Inflammatory macrophage (primary cell): ENCODE measurements at places on chromosomes 16 and 17.

GRCh38 chr17:9389111-9389527 is 186.5 kb downstream of the STX8 start:
- no peak for DNase-seq

- no peak for DNase-seq
Measured at GRCh38 chr17:53571342-53571741, 251.4 kb upstream of the KIF2B start.

- DNase-seq, result peak; percentile 49
Measured at GRCh38 chr16:15942931-15943690, 6.3 kb upstream of the ABCC1 start.

GRCh38 chr16:58938811-58939210 is 204.7 kb upstream of the GOT2 start:
- DNase-seq, result no peak

DNA sequence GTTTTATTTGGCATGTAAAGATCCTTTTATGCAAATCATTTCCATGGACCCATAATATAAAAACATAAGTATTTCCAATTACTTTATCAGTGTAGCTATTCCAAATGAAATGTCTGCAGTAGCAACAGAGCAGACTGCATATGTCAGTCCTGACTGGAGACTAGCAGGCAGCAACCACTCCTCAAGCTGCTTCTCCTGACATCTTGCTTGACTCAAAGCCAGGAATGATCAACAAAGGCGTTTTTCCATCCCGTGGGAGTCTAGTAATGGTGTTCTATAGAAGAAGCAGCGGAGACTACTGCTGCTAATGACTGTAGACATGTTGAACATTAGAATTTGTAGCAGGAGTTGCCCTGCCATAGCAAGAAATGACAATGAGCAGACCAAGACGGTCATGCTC is 73.2 kb upstream of the AKTIP start:
- no peak for DNase-seq

GRCh38 chr17:12591021-12591735 is 74.5 kb upstream of the MYOCD start:
- DNase-seq, result no peak

DNA sequence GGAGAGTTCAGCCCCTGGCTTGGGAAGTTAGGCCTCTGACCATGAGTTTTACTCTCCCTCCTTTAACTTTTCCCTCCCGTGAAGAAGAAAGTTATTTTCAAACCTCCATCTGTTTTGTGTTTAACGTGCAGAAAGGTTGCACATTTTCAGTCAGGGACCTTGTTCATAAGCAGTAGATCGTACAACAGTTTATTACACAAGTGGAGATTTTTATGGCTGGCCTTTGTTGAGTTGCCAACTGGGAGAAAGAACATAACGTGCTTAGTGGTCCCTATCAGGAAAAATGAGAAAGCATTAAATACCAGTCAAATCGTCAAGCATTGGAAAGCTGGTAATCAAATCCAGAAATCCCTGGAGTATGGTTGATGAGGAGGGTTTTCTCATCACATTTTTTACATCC is 117.9 kb upstream of the MYOCD start:
- DNase-seq, result no peak

GRCh38 chr17:74430385-74430705 is 1.5 kb upstream of the GPRC5C start:
- no peak for DNase-seq

DNA sequence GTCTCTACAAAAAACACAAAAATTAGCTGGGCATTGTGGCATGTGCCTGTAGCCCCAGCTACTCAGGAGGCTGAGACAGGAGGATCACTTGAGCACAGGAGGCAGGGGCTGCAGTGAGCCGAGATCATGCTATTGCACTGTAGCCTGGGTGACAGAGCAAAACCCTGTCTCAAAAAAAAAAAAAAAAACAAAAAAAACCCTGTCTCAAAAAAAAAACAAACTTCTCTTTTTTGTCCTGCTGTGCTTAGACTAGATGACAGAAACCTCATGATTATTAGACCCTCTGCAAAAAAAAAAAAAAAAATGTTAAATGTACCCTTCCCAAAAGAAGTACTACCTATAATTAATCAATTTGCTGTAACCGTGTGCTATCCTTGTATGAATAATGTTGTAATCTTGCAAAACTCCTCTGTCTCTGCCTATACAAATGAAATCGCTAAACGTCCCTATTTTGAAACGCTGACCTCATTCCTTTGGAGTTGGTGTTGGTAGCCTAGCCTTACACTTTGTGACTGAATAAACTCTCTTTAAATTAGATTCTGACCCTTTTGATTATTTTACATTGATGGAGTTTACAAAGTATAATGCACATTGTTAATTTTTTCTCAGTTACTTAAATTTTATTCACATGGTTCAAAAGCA is 13.6 kb upstream of the DHRS7B start:
- peak; percentile 77 for DNase-seq

GRCh38 chr17:68381076-68381900 is 76.0 kb downstream of the WIPI1 start:
- peak; percentile 94 for DNase-seq

GRCh38 chr16:59411961-59412841 is 678.1 kb upstream of the GOT2 start:
- no peak for DNase-seq

DNA sequence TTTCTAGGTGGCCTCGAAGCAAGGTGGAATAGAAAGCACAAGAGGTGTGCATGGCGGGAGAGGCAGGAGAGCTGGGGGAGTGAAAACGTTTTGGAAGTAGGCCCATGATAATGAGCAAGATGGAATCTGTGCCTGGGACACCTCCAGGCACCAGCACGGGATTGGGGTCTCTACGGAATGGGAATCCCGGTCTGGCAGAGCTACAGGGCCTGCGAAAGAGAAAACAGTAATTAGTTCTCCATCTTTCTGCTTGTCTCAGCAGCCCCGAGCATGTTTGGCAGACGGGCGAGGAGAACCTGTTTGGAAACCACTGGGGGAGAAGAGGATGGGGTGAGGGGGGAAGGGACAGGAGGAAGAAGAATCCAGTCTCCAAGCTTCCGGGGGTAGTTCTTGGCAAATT is 258.7 kb downstream of the SOX9 start:
- no peak for DNase-seq

DNA sequence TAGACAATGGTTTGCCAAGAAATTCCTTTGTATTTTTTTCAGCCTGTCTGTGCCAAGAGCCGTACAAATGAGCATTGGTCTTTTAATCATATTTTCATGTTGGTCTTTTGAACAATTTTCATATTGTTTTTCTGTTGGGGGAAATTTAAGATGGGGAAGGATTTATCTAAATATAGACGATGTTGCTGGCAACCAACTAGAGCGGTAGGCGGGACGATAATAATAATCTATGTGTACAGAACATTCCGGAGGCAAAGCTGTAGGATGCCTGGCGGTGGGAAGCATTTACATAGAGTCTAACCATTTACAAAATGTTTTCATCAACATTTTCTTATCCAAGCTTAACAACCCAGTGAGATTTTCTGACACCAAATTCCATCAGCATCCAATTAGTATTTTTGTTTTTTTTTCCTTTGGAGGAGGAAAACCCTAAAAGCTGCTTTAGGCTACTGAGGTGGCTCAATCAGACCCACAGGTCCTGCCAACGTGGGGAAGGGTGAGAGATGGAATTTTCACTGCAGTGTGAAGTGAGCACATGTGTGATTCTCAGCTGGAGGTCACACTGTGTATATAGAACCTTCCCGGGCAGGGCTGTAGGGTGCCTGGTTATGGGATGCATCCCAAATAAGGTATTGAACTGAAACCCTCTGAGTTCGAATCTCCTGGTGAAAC is 11.7 kb upstream of the SEC14L1 start:
- no peak for DNase-seq

- DNase-seq, result no peak
Measured at GRCh38 chr17:28317966-28318758, 838 bp upstream of the TMEM97 start.

GRCh38 chr17:81948635-81949378 is 1.8 kb upstream of the MYADML2 start:
- no peak for DNase-seq

DNA sequence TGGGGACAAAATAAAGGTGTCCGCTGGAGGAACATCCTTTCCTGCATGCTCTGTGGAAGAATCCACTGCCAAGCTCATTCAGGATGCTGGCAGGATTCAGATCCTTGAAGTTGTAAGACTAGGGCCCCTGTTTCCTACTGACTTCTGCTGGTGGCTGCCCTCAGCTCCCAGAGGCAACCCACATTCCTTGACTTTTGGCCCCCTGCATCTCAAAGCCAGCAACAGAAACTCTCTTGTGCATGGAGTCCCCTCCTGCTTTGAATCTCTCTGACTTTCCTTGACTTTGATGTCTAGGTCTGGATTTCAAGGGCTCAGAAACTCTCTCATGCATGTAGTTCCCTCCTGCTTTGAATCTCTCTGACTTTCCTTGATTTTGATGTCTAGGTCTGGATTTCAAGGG is 461.5 kb downstream of the WWOX start:
- no peak for DNase-seq

- DNase-seq, result peak; percentile 6
Measured at GRCh38 chr16:74372369-74372768, 3.7 kb upstream of the NPIPB15 start.

DNA sequence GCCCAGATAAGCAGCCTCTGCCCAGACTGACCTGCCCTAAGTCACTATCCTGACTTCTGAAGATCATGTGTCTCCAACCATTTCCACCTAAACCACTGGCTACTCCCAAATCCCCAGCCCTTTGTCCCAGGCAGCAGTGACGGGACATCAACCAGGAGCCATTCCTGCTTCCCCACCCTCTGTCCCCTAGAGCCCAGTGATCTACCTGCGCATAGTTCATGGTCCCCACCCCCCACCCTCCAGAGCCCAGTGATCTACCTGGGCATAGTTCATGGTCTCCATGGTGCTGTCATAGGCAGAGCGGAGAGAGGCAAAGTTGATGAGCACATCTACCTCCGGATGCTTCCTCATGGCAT is 26.8 kb downstream of the ACLY start:
- DNase-seq, result no peak

DNA sequence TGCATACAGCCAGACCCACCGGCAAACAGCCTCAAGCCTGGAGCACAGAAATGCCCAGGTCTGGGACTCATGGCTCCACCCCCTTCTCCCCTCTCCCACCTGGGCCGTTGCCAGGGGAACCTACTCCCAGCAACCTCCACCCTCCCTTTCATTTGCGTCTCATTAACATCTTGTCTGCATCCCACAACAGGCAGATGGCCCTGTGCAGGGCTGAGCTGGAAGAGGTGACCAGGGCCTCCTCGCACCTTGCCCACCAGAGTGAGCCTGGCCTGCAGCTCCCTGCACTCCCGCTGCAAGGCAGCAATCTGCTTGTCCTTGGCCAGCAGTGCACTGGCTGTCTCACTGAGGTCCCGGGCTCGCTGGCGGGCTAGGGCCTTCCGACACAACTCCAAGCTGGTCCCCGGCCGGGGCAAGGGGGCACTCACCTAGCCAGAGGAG is 3.3 kb downstream of the TSPOAP1 start:
- no peak for DNase-seq

GRCh38 chr17:80991645-80992076 is at the start of gene CHMP6:
Gene CHMP6 (plus strand): TSS chr17:80991841. CDS start chr17:80991919, 78 bp downstream.
- DNase-seq, result peak; percentile 71

GRCh38 chr17:32141258-32141657 is 1.0 kb upstream of the RHOT1 start:
- peak; percentile 98 for DNase-seq

GRCh38 chr17:3913531-3914311 is 2.5 kb downstream of the P2RX1 start:
- DNase-seq, result peak; percentile 85

DNA sequence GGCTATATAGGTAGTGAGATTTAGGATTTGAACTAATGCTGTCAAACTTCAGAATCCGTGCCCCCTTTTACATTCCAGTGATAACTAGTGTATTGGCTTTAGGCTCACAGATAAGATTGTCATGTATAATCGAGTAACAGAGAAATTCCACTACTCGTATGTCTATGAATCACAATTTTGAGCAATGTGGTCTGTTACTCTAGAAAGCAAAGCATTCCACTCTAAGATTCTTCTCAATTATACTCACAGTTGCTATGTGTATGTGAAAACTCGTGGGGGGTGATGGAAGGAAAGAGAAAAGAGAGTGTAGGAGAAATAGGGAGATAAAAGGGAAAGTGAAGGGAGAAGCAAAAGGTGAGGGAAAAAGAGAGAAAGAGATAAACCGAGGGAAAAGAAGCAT is 1175.1 kb upstream of the GOT2 start:
- DNase-seq, result no peak

- DNase-seq, result peak; percentile 63
Measured at GRCh38 chr16:2147981-2148671, at the start of gene RAB26. Gene RAB26 (plus strand): TSS chr16:2148625. CDS start chr16:2148784, 159 bp downstream.

DNA sequence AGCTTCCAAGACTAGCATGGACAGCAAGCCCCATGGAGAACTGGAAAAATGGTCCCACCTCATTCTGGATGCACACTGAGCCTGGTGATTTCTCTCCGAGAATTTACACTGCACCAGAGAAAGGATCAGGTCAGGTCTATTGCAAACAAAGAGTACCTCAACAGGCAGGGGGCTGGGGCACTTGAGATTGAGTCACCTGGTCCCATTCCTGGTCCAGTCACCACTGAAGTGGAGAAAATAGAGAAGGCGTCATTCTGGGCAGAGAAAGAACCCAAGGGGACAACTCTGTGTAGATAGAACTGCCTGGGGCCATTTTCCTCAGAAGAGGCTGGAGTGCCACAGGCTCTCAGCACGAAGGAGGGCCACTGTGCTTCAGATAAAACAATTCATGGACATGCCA is 38.4 kb downstream of the CENPV start:
- DNase-seq, result no peak

- no peak for DNase-seq
Measured at GRCh38 chr17:78233678-78234077, 2.2 kb downstream of the TMEM235 start.

- peak; percentile 7 for DNase-seq
Measured at GRCh38 chr17:20944014-20944865, 98.6 kb downstream of the USP22 start.

DNA sequence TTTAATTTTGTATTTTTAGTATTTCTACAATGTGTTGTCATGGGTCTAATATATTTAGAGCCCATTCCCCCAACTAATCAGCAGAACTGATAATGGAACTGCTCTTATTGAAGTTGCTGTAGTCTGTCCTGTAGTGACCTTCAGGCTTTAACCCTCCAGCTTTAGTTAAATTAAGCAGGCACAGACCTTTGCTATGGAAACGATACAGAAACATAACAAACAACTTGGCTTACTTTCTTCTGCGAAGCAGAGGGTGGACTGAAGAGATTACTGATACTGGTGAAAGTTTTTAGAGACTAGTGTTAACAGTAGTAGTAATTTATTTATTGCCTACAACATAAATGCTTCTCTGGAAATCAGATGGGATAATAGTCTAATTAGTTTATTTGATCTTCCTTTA is 61.4 kb downstream of the NFATC3 start:
- DNase-seq, result no peak

DNA sequence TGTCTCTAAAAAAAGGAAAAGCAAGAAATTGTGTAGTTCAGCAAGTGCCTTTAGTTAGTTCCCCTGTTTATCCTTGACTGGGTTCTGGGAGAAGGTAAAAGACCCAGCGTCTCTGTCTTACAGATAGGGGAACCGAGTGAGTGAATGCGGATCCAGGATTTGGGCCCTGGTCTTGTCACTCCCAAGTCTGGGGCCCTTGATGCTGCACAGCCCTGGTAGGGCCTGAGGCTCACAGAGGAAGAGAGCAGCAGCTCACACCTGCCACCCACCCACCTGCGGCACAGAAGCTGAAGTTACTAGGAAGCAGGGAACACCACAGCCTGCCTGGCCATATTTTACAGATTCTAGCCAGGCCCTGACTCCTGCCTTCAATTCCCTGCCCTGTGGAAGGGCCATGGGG is 22.2 kb downstream of the LASP1 start:
- DNase-seq, result no peak

GRCh38 chr17:35448214-35448898 is at the start of gene SLFN13:
Gene SLFN13 (minus strand): TSS chr17:35448766. CDS start chr17:35445680, 3,086 bp downstream.
- peak; percentile 86 for DNase-seq
